Activated T-cell treated with anti-CD3 and anti-CD28 coated beads for 24 hours (primary cell): ENCODE measurements at places on chromosomes 12 and 14.
A peak's percentile ranks its signal among the peaks of the same experiment; 100 is the strongest.

DNA sequence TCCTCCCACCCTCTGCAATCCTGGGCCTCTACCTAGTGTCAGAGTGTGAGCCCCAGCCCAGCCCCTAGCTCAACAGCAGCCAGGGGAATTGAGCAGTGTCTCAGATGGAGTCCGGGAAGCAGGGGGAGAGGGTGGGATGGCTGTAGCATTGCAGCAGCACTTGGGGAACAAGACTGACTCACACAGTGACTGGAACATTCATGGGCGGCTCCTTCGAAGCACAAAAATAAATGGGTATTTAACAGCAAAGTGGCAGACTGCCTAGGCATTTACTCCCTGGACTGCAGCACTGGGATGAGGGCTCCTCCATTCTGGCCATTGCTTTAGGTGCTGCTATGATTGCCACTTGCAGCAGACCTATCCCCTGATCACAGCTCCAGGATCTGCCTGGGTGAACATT is 46.0 kb upstream of the STK38L start:
- no peak for DNase-seq

GRCh38 chr14:35336494-35337268 is 44.5 kb downstream of the PSMA6 start:
- no peak for DNase-seq

- no peak for DNase-seq
Measured at GRCh38 chr12:16012117-16012516, 101.0 kb downstream of the DERA start.

DNA sequence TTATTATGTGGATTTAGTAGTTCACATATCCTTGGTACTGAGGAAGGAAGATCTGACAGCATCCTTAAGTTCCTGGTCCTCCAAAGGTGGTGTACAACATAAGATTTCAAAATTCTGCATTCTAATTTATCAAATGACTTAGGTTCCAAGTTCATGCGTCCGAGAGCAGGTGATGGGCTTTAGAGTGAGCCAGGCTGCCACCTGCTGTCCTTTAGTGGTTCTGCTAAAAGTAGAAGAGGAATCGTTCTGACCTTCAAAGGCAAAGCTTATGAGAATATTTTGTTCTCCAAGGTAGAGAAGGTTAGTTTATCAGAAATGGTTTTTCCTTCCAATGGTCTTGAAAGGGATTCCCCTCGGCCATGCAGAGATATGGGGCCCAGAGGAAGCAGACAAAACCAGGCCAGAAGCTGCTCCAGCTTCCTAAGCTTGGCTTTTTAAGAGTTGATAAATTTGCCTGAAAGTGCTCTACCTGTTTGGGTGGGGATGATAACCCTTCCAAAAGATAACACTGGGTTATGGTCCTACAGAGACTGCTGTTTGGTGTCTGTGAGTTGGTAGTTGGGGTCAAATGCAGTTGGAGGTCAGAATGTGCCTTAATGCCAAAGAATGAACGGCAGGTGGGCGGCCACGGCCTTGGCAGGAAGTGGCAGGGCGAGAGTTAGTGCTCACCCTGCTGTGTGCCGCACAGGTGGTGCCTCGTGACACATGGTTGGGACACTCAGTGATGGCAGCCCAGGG is 29.1 kb upstream of the LRTM2 start:
- DNase-seq: peak; percentile 49
